ENCODE measurements at places on chromosomes 5 and 9.

DNA sequence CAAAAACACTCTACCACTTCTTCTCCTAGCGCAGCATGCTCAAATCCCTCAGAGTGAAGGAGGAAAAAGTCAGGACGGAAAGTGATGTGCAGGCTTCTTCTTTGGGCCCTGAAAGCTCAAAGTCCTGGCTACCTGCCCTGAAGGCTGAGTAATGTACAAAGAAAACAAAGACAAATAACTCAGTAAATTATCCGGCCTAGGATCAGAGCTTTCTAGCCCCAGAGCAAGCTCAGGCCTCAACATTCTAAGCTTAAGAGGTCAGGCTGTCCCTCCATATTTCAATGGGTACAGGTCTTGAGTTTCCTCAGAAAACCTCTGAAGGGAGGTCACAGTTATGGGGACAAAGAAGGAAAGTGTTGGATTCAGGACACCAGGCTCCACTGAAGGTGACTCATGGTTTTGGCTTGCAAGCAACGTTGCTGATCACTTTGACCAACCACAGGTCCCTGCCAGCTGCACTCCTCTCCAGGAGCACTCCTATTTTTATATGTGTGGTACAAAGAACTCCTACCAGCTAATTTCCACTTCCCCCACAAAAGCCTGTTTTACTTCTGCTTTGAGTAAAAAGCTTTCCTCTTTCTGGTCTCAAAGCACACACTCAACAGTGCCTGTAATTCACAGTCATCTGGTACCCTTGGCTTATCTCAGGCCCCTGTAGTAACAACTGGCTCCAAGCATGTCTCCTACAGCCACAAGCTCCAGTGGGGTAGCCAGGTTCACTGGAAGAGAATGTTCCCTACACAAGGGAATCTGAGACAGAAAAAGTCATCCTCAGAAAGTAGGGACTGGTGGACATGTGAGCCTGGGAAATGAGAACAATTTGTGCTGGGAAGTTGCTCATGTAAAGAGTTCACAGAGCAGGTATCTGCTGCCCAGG is 115.7 kb downstream of the UGCG start:
- no peak for DNase-seq

GRCh38 chr9:93267091-93267541 is 83.2 kb downstream of the WNK2 start:
- no peak for DNase-seq

GRCh38 chr9:113601656-113602055 is 138.1 kb downstream of the RGS3 start:
- DNase-seq: no peak

DNA sequence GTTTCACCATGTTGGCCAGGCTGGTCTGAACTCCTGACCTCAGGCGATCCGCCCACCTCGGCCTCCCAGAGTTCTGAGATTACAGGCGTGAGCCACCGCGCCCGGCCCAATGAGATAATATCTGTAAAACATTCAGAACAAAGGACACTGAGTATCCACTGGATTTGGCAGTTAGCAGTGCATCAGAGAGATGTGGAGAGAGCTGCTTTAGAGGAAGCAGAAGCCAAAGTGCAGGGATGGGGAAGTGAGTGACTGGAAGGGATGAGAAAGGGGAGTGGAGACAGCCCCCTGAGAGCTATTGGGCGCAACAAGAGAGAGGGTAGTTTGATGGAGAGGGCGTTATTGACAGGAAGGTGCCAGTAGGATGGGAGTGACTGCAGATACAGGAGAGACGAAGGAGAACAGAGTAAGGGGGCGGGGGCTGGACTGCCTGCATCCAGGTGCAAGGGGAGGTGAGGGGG is 157.5 kb upstream of the SHB start:
- peak; percentile 43 for DNase-seq

- no peak for DNase-seq
Observed at GRCh38 chr9:27165068-27165467, 56.0 kb downstream of the TEK start.
